ENCODE measurements at places on chromosomes 16 and 17.
A peak's percentile ranks its signal among the peaks of the same experiment; 100 is the strongest.

- DNase-seq = no peak
Observed at GRCh38 chr16:2514333-2515179, 804 bp downstream of the ATP6V0C start.

- no peak for DNase-seq
Observed at GRCh38 chr16:47492428-47493377, 31.6 kb downstream of the PHKB start.

- no peak for DNase-seq
Observed at GRCh38 chr17:2452216-2452750, 51.4 kb upstream of the MNT start.

- peak; percentile 61 for DNase-seq
Observed at GRCh38 chr17:75152922-75153779, 1.2 kb downstream of the JPT1 start.

DNA sequence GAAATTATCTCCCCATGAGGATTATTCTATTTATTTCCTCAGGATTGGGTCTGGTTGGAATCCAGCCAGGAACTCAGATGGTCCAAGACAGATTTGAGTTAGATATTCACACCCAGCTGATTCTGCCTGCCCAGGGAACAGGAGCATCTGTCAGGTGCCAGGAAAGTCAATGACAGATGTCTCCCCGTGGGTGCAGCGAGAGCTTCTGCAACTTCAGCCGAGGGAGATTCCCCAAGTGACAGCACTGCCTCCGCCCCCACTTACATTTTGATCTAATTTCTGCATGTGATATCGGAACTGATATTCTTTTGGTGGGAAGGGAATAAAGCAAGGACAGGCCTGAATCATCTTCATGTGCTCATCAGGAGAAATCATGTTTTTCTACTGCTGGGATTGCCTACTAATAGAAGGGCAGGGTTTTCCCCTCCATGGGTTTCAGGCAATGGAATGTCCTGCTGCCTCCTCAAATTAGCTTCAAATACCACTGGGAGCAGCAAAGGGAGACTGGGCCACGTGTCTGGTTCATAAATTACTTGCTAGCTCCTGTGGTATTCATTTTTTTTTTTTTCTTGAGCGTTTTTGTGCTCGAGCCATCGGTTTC lies 15.7 kb upstream of the DHX8 start:
- peak; percentile 98 for DNase-seq

DNA sequence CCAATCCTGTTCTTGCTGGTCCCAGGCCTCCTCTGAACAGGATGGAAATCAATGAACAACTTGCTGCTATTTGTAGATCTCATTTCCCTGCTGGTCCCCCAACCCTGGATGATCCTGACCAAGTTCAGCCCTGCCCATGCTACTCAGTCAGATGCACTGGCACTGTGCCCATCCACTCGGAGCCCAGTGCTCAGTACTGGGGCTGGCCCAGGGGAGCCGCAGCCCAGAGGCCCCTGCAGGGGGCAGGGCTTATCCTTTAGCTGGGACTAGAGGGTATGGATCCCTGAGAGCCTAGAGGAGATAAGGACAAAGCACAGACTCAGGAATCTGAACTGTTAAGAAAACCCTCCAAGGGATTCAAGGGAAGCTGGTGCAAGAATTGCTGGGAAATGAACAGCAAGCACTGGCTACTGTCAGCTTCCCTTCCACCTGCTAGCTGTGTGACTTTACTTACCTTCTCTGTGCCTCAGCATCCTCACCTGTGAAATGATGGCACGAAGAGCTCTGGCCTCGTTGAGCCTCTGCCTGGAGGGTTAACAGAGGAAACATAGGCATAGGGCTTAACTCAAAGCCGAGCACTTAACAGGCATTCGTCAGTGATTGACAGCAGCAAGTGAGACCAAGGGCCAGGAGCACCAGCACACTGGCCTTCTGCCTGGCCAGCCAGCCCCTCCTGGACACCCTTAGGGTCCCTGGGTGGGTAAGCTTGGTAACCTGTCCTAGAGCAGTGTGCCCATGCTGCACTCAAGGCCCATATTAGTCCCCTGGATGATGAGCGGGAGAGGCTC lies 29.8 kb upstream of the C1QL1 start:
- peak; percentile 89 for DNase-seq

GRCh38 chr17:77393274-77393600 lies 252.5 kb downstream of the SEC14L1 start:
- no peak for DNase-seq

DNA sequence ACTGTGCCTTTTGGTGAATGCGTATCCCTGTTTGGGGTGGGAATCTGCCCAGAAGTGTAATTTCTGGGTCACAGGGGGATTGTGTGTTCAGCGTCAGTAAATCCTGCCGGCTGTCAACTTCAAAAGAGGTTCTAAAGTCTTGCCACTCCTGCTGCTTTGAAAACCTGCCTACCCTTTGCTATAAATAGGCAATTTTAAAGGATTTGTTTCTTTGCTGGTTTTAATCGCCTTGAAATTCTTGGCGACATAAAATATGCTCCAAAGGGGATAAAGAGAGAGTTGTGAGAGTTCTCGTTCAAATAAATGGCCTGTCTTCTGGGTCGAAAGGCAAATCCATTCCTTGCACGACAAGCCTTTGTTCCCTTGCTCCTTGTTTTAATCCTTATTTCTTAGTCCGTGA lies 143.4 kb downstream of the IRF8 start:
- no peak for DNase-seq

- peak; percentile 36 for DNase-seq
Observed at GRCh38 chr17:6075050-6075449, 4.9 kb downstream of the WSCD1 start.

DNA sequence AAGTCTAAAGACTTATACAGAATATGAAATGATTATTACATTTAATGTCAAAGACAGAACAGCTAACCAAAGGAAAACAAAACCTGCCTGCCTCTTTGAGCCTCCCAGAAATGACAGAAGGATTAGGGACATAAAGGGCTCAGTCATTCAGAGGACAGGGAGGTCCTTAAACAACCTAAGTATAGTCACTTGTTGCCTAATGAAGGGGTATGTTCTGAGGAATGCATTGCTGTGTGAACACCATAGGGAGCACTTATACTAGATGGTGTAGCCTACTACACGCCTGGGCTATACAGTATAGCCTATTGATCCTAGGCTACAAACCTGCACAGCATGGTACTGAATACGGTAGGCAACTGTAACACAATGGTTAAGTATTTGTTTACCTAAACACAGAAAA lies 106.4 kb downstream of the PARN start:
- no peak for DNase-seq

- no peak for DNase-seq
Observed at GRCh38 chr17:82231562-82232321, 2.9 kb downstream of the SLC16A3 start.

- no peak for DNase-seq
Observed at GRCh38 chr17:32396343-32396742, 46.4 kb downstream of the ZNF207 start.

- DNase-seq = peak; percentile 13
Observed at GRCh38 chr16:71758293-71758760, 33.8 kb upstream of the PHLPP2 start.

DNA sequence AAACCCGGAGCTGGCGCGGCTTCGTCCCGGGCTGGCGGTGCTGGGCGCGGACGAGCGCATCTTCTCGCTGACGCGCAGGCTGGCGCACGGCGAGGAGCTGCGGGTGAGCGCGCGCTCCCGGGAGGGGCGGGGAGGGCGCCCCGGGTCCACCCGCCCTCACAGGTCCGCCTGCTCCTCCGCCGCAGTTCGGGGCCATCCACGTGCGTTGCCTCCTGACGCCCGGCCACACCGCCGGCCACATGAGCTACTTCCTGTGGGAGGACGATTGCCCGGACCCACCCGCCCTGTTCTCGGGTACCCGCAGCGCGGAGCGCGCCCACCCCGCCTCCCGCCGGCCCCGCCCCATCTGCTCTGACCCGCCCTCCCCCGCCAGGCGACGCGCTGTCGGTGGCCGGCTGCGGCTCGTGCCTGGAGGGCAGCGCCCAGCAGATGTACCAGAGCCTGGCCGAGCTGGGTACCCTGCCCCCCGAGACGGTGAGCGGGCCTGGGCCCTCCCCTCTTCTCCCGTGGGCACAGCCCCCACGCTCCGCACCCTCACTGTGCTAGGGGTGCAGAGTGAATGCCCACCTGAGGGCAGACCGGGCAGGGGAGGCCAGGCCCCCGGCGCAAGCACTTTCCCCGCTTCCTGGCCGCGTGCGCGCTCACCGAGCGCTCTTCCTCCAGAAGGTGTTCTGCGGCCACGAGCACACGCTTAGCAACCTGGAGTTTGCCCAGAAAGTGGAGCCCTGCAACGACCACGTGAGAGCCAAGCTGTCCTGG lies 1.4 kb downstream of the HAGHL start:
- peak; percentile 56 for DNase-seq

GRCh38 chr16:31265329-31266245 lies 5.8 kb downstream of the ITGAM start:
- DNase-seq = no peak

DNA sequence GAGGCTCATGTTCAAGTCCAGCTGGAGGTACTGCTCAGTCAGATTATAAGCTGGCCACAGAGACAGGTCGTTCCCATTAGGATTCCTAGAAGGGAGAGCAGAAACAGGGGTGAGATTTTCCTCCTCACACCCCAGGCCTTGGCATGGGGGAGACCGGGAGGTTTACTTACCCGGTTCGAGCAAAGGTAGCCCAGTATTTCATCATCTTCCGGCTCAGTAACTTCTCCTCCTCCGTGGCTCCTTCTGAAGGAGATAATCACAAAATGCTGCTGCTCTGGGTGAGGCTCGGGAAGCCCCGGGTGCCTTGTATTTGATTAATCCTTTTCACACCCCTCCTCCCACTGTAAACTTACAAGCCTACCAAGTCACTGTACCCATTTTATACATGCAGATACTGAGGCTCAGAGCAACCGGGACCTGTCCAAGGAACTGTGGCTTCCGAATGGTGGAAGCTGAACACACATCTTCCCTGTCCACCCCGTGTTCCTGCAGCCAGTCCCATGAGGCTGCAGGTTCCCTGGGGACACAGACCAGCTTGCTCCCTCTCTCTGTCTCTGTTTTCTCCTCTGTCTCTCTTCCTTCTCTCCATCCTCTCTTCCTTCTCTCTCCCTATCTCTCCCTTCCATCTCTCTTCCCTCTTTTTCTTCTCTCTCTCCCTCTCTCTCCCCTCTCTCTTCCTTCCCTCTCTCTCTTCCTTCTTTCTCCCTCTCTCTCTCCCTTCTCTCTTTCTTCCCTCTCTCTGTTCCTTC lies 13.9 kb upstream of the CES1 start:
- no peak for DNase-seq

DNA sequence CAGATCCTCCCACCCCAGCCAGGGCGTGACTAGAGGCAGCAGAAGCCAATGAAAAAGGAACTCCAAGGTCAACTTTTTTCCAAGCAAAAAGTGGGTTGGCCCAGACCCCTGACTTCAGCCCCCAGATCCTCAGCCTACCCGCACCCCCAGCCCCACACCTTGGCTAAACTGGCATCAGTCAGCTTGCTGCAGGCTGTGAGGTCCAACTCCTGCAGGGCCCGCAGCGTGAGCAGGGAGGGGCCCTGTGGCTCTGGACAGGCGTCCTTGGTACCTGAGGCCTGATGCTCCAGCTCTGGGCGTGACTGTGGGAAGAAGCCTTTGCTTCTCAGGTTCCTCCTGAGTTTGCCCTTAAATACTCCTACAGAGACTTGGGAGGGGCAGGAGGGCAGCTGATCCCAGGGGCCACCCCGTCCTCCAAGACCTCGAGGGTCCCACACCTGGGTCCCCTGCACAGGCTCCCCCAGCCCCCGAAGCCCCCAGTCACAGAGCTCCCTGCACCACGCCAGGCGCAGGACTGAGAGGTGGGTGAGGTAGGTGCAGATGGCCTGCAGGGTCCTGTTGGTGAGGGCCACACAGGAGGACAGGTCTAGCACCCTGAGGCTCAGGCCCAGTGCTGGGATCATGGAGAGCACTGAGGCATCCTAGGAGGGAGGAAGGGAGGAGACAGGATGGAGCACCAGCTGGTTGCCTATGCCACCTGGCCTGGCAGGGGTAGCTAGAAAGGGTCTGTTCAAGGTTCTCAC lies 9.4 kb downstream of the ELMO3 start:
- no peak for DNase-seq

All from NCI-H524 (cell line).